ENCODE measurements at places on chromosomes 5 and 9. TPM values are rescaled to one million over a fixed set of nuclear protein-coding genes. Genes with fewer than 3 reads are reported as not detected.

DNA sequence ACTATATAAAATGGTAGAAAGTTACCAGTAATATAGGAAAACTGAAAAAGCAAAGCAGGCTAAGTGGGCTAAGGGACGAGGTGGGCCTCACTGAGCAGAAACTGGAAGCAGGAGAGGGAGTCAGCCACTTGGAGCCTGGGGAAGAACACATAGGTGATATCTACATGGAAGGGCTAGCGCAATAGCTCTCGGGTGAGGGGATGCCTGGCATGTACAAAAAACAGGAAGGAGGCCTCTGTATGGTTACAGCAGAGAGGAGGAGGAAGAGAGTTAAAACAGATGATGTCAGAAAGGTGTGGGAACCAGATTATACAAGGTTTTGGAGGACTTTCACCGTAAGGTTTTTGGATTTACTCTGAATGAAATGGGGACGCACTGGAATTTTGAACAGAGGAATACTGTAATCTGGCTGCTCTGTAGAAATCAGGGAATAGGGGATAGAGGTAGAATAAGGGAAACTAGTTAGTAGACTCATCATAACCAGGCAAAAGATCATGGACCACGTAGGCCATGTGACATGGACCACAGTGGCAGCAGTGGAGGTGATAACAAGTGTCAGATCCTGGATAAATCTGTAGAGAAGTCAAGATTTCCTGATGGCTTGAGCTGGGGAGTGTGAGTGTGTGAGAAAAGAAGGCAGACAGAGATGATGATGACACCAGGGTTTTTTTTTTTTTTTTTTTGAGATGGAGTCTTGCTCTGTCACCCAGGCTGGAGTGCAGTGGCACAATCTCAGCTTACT lies 52.5 kb downstream of the FNBP1 start:
- no peak for DNase-seq
- H3K4me3 ChIP-seq: no peak overlapping the region
- peaks cover 16% of the 10 kb centered on the region for H3K4me1 ChIP-seq
- no peaks in the 10 kb centered on the region for H3K36me3 ChIP-seq
- H3K27ac ChIP-seq: no peak overlapping the region

The PPP2R2B gene
- total RNA-seq: 0.08 TPM

The ANKRD18B gene
- total RNA-seq: 0.43 TPM

The DNM1 gene
- total RNA-seq: 5.4 TPM

GRCh38 chr5:89816038-89816437 lies 593.5 kb downstream of the CETN3 start:
- H3K4me1 ChIP-seq: no peaks in the 10 kb centered on the region
- H3K27me3 ChIP-seq: no peaks in the 10 kb centered on the region
- H3K36me3 ChIP-seq: no peaks in the 10 kb centered on the region
- no peak overlapping the region for H3K4me3 ChIP-seq
- no peak overlapping the region for H3K27ac ChIP-seq
